ENCODE measurements at places on chromosomes 2 and 18.
A peak's percentile ranks its signal among the peaks of the same experiment; 100 is the strongest.

GRCh38 chr2:36266536-36267121, 88.9 kb upstream of the CRIM1 start:
- DNase-seq, result no peak

DNA sequence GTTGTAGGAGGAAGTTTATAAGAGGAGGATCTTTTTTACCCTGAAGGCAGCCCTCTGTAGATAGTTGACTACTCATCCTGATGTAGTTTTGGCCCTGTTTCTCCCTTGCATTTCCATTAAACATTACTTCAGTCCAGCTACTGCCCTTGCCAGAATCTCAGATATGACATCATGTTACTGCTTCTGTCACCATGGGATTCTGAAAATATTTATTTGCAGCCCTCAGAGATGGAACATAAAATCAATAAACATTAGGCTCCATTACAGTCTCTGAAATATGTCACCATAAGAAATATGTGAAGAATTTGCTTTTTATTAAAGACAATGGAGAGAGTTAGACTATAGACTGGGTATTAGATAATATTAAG, 68.7 kb upstream of the STK39 start:
- no peak for DNase-seq

GRCh38 chr2:71606244-71606643, 152.9 kb downstream of the DYSF start:
- DNase-seq, result no peak

- peak; percentile 49 for DNase-seq
Measured at GRCh38 chr2:178211943-178212342, 17.6 kb downstream of the OSBPL6 start.

GRCh38 chr2:85956646-85957039, 67.9 kb upstream of the ST3GAL5 start:
- no peak for DNase-seq

DNA sequence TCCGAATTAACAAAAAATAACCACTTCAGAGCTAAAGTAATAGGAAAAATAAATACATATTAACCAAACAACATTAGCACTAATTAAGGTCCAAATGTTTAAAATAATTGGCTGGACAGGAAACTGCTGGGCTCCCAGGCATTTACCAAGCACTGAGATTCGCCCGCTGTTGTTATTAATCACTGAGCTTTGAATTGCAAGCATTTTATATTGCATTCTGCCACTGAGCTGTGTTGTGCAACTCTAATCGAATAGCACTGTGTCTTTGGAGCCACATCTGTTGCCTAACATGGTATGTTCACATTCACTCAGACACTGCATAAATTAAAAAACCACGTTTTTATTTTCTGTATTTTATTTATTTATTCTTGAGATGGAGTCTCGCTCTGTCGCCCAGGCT, 88.9 kb downstream of the SOWAHC start:
- no peak for DNase-seq

DNA sequence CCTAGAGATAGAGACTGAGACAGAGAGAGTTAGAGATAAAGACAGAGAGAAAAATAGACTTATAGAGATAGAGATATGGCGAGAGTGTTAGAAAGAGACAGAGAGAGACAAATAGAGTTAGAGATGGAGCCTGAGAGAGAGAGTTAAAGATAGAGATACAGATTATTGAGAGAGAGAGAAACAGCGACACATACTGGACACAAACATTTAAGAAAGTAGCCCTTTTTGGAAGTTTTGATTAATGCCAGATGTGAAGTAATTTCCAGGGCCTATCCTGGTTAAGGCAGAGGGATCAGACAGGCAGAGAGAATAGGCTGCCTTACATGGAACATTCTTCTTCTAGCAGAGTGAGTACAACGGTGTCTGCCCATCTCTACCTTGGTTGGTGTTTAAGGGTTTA, 311.6 kb upstream of the CDH7 start:
- no peak for DNase-seq

GRCh38 chr2:213068676-213069359, 82.6 kb downstream of the IKZF2 start:
- no peak for DNase-seq

DNA sequence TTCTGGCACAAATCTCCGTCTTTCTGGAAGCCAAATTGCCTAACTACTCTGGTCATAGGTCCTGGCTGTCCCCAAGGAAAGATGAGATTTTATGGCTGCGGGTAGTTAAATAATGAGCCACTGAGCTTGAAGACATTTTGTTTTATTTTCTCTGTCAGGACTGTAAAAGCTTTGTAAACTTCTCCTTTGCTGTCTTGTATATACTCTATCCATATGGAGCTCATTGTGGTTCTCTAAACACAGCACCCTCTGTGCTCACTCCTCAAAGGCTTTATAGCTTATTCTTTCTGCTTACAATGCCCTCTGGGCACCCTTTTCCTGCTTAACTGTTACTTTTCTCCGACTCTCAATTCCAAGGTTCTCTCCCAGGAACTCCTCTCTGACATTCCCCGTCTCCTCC, 209.1 kb downstream of the CMPK2 start:
- DNase-seq, result no peak

- no peak for DNase-seq
Measured at GRCh38 chr2:171509945-171510731, 12.1 kb upstream of the CYBRD1 start.

DNA sequence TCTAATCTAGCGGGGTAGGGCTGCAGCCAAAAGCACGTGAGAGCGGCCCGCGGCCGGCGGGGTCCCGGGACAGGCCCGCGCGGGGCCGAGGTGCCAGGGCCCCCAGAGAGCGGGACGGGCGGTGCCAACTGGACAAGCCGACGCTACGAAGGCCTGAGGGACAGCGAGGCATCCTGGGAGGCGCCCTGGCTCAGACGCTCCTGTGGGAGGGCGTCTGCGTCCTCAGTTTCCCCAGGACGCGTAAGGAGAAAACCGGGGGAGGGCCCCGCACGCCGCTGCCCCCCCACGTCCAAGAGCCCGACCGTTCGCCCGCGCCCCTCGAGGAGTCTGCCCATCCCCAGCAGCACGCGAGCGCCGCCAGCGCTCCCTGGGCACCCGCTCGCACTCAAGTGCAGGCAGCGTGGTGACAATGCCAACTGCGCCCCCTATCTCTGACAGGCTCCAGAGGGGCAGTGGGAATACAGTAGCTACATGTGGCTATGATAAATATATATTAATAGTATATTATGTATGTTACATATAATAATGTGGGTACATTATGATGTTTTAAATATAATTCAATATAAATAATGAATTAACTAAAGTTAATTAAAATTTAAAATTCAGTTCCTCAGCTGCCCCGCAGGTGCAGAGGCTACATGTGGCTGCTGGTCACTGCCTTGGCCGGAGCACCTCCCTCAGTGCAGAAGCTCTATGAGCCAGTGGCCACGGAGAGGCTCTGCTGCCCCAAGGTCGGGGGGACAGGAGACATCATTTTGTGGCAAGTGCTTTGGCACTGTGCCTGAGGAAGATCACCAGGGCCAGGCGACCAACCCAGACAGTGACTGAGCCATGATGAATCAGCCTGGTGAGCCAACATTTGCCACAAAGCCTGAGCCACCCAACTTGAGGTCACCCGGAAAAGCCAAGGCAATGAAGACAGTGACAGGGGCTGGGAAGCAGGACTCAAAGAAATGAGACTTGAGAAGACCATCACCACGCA, 5.5 kb upstream of the SFT2D3 start:
- peak; percentile 72 for DNase-seq

GRCh38 chr18:11020161-11020853, 129.1 kb downstream of the PIEZO2 start:
- DNase-seq, result no peak

DNA sequence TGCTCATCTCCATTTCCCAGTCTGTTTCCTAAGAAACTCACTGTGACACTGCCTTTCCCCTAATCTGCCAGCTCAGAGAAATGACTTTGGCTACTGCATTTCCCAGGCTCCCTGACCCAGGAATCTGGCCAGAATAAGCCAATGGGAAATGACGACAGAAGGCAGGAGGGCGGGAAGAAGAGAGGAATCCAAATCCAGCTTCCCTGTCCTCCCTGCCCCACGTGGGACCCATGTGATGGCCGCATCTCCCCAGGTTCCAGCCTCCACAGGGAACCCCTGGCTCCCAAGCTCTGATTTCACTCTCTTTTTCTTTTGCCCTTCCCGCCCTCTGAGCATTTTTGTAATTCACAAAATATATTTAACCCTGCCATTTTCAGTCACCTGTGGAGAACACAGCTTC, 37.8 kb upstream of the RAB12 start:
- DNase-seq, result no peak

DNA sequence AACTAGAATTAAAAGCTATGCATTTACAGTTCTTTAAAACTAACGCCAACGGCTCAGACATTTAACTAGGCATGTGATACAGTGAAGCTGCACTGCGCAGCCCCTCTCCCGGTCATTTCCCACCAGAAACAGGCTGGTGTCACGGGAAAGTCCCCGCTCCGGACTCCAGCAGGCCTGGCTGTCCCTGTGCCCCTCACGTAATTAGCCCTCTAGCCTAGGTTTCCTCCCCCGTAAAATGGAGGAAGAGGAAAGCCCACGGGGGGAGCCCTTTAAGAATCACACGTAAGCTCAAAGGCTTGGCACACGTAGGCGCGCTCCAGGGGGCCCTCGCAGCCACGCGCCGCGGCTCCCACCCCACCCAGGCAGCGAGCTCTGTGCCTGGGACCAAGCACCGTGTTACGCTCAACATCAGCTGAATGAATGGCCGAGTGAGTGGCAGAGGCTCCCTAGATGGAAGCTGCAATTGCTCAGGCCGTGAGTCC, 48.0 kb downstream of the KCNIP3 start:
- DNase-seq, result no peak

DNA sequence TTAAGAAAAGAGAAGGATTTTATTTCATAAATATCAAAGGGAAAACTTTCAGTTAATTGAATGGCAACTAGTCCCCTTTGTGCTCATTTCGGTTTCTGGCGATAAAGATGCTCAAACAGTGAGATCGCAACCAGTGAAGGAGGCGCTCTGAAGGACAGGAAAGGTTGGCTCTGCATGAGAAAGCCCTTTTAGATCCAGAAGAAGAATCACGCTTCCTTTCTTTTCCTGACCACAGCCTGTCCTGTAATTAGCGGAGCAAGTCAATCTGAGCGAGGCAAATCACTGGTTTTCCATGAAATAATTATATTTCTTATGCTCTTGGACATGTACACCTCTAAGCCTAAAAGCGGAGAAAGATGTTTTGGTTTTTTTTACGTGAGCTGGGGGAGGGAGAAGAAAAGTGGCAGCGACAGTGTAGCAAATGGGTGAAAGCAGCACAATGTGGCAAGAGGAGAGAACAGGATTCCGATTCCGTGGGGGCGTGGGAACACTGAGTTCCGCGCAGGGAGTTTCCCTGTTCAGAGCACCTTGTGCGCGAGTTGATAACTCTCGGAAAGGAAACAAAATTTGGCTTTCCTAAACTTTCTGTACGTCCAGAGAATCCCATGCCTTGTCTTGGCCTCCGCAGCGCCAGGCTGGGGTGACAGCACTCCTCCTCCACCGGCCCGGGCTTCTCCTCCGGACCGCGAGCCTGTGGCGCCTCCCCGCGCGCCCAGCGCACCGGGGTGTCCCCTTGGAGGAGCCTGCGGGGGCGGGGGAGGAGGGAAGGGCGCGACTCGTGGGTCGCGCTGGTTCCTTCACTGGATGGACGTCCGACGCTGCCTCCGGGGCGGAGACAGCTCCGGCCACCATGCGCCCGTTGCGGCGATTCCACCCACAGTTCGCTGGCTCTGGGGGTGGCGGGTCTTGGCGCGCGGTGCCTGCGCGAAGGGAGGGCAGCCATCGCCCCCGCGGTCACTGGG, 620 bp upstream of the SLC9A2 start:
- DNase-seq, result no peak

DNA sequence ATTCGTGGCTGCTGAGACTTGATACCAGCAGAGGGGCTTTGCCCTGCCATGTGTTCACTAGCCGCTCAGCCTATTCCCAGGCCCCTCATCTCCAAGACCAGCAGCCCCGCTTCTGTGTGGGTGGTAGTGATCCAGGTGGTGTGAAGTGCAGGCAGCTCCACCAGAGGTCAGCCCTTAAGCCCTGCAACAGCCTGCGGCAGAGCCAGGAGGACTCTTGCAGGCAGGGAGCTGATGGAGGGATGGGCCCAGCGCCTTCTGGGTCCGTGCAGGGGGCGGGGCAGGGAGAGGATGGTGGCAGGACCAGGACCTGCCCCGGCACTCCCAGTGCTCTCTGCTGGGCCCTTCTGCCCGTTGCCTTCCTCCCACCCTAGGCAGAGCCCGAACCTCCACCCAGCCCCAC, 162.0 kb downstream of the SH3BP4 start:
- no peak for DNase-seq

DNA sequence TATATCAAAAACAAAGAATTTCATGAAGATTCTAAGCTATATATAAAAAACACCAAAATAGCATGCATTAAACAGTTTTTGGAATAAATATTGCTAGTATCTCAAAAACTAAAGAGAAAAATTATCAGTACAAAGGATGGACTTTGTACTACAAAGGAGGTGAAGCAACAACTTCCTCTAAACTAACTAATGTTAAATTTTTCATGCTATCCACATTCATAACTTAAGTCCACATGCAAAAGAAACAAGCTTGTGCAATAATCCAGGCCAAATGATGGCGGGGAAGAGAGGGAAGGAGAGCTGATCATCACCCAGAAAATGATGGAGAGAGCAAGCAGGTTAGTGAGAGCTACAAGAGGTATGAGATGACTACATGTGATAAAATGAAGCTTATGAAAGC, 70.1 kb downstream of the KIDINS220 start:
- DNase-seq, result no peak

DNA sequence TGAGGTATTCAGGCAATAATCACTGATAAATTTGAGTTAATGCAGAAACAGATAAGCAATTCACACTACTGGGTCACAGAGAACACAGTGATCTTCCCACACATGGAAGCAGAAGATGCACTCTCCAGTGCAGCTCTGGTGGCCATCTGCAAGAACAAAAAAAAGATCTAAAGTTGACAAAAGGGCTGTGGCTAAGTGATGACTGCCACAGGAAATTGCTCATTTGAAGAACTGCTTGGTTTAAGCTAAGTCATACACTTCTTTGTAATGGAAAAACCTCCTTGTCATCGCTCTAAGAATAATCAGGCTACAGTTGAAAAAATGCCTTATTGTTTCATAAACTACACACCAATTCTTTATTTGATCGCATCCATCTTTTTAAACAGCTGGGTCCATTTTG, 115.1 kb downstream of the DTNB start:
- DNase-seq, result no peak

- no peak for DNase-seq
Measured at GRCh38 chr2:100212850-100213249, 70.5 kb upstream of the AFF3 start.
